T-helper 1 cell (primary cell): ENCODE measurements at places on chromosomes 3 and 15.
A peak's percentile ranks its signal among the peaks of the same experiment; 100 is the strongest.

GRCh38 chr3:31213869-31214486 lies 318.7 kb upstream of the STT3B start:
- no peak for DNase-seq

DNA sequence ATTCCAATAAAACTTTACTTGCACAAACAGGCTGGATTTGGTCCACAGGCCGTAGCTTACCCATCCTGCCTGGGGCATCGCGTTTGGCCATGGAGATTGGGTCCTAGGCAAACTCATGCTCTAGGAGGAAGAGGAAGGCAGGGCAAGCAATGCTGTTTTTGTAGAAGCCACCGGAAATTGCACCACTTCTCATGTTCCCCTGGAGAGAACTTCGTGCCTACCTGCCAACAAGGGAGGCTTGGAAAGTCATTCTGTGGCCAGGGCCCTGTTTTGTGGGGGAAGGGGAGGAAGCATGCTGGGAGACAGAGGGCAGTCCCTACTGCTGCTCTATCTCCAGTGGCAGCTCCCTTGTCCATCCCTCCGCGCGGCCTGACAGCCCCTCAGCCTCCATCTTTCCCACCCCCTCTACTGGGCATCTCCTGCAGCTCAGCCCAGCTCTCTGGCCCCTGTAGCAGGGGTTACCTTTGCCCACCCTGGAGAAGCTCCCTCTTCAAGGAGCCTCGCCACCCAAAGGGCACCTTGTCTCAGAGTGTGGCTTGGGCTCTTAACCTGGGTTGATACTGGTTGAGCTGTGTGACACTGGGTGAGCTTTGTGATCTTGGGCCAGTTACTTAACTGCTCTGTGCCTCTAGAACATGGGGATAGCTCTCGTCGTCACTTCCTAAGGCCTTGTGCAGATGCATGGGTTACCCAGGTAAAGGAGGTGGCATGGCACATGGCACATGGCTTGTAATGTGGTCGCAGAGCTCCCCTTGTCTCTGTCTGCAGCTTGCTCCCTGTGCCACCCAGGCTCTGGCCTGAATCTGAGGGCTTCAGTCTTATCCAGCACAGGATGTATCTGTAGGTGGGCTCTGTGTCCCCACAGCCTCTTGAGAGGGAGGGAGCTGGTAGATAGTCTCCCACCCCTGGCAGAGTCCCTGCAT lies 6.1 kb downstream of the ABTB1 start:
- DNase-seq: no peak

- no peak for DNase-seq
Measured at GRCh38 chr15:58139989-58140522, 1.9 kb downstream of the AQP9 start.

DNA sequence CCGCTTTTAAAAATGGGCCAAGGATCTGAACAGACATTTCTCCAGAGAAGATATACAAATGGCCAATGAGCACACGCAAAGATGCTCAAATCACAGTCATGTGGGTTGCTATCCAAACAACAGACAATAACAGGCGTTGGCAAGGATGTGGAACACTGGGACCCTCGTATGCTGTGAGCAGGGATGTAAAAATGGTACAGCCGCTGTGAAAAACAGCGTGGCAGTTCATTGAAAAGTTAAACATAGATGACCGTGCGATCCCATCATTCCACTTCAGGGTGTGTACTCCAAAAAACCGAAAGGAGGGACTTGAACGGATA lies 6.7 kb upstream of the LRRC15 start:
- DNase-seq: no peak

DNA sequence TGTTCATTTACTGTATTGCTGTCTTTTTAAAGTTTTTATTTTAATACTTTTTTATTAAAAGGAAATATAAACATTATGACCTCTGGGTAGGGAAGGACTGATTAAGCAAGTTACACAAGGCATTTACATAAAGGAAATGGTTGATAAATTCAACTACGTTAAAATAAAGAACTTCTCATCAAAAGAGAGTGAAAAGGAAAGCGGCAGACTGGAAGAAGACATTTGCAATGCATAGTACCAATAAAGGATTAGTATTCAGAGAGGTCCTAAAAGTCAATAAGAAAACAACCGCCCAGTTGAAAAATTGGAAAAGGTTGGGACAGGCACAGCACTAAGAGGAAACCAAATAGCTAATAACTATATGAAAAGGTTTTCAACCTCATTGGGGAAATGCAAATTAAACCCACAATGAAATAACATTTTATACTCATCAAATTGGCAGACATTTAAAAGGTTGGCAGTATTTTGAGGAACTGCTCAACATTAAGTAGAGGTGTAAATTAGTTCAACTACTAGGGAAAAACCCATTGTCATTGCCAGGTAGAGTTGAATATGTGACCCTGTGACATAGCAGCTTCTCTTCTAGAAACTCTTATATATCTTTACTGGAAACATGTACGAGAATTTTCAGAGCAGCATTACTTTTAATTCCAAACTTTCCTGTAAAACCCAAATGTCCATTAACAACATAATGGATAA lies 9.5 kb downstream of the PDE8A start:
- DNase-seq: no peak

DNA sequence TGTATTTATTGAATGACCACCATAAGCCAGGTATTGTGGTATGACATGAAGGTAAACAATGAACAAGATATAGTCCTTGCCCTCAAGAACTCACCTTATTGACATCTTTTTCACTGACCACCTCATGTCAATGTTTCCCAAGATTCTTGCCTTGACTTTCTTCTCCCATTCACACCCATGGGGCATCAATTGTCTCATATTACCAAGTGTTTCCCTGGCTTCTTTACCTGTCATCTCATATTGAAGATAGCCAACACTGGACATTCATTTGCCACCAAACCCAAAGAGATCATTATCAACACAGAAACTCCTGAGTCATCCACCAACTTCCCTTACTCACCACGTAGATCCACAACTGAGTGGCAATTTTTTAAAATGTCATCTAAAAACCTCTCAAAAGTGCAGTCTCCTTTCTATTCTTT lies 2.2 kb downstream of the EFHB start:
- DNase-seq: no peak

GRCh38 chr15:40046721-40047414 lies 7.9 kb upstream of the SRP14 start:
- DNase-seq: no peak

DNA sequence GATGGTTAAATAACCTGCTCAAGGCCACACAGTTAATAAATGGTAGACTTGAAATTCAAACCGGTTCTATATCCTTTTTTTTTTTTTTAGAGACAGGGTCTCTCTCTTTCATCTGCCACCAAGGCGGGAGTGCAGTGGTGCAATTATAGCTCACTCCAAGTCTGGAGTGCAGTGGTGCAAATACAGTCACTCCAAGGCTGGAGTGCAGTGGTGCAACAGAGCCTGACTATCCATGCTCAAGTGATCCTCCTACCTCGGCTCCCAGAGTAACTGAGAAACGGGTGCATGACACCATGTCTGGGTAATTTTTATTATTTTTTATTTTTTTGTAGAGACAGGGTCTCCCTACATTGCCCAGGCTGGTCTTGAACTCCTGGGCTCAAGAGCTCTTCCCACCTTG lies 23.4 kb downstream of the DPP8 start:
- no peak for DNase-seq

DNA sequence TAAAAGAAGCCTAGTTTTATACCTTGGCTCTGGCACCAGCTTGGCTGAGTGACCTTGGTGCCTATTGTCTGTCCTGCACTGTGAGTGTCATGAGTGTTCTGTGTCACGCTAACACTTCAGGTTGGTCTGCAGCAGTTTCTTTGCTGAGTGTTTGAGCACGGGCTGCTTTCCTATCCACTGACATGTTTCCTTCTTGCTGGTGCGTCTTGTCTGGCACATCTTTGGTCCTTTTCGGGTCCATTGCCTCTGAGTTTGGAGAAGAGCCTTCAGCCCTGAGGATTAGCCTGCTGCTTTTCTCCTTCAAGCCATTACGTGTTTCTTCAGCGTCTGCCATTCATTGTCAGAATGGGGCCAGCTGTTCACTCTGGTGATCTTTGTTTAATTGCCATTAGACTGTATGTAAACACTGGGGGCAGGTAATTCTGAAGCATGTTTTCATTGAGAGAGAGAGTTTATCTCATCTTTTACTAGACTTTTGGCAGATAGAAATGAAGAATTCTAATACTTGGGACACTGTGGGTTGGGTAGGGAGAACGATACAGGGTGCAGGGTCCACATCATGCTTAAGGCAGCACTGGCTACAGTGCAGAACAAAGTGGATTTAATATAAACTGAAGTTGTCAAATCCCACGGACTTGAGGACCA lies 55.5 kb downstream of the LRRC28 start:
- no peak for DNase-seq

- DNase-seq: peak; percentile 45
Measured at GRCh38 chr3:18499301-18499700, 74.2 kb upstream of the SATB1 start.

DNA sequence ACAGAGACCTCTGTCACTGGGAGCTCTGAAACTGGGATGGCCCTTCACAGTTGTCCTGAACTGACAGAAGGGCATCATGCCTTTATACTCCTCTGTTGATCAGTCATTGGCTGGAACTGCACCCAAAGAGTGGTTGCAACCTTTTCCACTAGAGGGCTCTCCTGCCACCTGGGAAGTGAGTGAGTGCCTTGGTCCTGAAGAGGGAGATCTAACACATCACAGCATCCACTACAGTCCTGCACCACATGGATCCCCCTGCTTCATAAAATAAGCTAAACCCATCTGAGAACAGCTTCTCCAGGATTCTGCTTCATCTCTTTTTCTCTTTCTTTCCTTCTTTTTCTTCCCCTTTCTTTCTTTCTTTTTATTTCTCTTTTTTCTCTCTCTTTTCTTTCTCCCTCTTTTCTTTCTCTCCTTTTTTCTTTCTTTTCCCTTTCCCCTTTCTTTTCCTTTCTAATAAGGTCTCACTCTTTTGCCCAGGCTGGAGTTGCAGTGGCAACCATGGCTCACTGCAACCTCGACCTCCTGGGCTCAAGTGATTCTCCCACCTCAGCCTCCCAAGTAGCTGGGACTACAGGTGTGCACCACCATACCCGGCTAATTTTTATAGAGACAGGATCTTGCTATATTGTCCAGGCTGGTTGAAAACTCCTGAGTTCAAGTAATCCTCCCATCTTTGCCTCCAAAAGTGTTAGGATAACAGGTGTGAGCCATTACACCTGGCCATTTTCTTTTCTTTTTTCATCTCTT lies 42.8 kb upstream of the RAF1 start:
- DNase-seq: peak; percentile 8

DNA sequence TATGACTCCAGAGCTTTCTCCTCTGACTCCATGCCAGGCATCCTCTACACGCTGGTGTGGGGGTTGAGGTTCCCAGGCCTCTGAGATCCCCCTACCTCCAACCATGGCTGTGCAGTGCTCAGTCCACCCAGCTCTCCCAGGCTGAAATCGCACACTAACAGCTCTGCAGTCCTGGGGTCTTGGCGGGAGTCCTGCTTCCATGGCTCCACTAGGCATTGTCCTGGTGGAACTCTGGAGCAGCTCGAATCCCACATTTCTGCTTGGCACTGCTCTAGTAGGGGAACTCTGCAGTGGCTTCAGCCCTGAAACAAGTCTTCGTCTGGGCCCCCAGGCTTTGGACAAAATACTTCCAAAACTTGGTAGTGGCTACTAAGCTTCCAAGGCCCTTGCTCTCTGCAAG lies 50.7 kb downstream of the ROPN1B start:
- DNase-seq: no peak

DNA sequence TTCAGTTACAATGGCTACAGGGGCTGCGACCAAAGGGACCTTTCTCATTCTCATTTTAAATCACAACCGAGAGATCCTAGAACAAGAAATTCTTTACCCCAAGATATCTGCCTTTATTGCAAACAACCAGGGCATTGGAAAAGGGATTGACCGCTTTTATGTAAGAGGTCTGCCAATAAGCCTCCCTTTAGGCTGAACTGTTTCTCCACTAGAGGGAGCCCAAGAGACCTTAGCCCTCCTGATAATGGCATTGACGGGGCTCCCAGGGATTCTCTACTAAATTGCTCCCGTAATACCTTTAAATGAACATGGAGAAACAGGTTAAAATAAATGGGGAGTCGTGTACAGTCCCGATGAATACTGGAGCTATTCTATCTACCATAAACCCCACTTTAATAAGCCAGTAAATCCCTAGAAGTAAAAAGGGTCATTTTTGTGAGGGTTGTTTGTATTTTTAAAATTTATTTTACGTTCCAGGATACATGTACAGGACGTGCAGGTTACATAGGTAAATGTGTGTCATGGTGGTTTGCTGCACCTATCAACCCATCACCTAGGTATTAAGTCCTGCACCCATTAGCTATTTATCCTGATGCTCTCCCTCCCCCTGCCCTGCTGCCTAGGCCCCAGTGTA lies 7.5 kb upstream of the IGSF10 start:
- DNase-seq: peak; percentile 24

GRCh38 chr3:156150434-156151066 lies 30.2 kb downstream of the KCNAB1 start:
- DNase-seq: no peak

DNA sequence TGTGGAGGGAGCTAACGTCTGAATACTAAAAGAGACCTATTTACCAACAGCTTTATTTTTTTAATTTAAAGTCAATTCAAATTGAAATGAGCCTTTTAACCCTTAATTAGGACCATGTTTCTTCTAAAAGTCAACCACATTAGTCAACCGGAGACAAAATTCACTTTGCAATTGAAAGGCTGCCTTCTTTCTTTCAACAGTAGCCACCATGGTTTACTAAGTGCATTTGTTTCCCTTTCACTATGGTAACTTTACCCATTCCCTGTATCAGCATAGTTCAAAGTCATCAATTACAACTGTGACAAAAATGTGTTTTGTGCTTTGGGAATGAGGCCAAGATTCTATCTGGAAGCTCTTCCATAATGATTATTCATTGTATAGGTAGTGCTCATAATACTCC lies 225.4 kb downstream of the EPHA3 start:
- DNase-seq: no peak

GRCh38 chr3:182252802-182253201 lies 540.5 kb upstream of the ATP11B start:
- DNase-seq: peak; percentile 5

- DNase-seq: no peak
Measured at GRCh38 chr15:26744894-26745293, 28.0 kb downstream of the GABRB3 start.

DNA sequence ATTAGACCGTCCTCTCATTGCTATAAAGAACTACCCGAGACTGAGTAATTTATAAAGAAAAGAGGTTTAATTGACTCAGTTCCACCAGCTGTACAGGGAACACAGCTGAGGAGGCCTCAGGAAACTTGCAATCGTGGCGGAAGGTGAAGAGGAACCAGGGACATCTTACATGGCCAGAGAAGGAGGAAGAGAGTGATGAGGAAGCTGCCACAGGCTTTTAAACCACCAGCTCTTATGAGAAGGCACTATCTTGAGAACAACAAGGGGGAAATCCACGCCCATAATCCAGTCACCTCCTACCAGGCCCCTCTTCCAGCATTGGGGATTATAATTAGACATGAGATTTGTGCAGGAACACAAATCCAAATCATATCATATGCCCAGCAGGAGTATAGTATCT lies 138.5 kb downstream of the ALCAM start:
- no peak for DNase-seq
